ENCODE measurements at places on chromosomes 4 and X. TPM values are rescaled to one million over a fixed set of nuclear protein-coding genes. Genes with fewer than 3 reads are reported as not detected.

DNA sequence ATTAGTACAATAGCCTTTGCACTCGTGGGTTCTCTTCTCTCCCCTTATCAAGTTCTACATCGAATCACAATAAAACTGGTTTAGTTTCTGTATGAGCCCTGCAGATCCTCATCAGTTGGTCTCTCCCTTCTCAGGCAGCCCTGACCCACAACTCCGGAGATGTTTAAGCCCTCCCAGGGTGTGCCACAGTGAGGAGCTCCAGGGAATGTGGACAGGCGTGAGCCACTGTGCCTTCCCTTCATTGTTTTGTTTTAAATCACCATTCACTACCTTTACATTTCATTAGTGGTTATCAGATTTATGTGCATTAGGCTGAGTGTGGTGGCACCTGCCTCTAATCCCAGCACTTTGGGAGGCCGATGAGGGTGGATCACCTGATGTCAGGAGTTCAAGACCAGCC is 133.2 kb downstream of the LARP7 start:
- no peak for DNase-seq

- DNase-seq, result no peak
These were observed 54.9 kb downstream of the STOX2 start for GRCh38 chr4:183960046-183960420.

DNA sequence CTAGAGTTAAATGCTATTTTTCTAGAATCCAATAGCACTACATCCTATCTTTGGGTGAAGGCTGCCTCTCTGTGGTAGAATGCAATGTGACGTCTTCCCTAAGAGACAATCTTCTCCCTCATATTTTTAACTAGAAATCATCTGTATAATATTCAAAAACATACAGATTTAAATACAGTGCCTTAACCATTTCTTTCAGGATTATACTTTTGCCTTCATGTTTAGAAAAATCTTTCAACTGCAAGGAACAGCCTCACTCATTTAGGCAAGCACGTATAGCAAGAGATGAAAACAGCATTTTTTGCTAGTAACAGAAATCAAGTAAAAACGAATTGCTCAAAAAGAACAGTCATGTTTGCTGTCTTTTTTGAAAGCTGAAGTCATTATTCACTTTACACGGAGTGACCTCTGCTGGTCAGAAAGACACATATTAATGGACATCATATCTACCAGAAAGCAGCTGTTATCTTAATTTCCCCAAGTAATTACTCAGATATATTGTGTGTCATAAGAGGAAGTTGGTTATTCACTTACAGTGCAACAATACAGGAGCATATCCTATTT is 422.3 kb downstream of the STPG2 start:
- peak; percentile 32 for DNase-seq

DNA sequence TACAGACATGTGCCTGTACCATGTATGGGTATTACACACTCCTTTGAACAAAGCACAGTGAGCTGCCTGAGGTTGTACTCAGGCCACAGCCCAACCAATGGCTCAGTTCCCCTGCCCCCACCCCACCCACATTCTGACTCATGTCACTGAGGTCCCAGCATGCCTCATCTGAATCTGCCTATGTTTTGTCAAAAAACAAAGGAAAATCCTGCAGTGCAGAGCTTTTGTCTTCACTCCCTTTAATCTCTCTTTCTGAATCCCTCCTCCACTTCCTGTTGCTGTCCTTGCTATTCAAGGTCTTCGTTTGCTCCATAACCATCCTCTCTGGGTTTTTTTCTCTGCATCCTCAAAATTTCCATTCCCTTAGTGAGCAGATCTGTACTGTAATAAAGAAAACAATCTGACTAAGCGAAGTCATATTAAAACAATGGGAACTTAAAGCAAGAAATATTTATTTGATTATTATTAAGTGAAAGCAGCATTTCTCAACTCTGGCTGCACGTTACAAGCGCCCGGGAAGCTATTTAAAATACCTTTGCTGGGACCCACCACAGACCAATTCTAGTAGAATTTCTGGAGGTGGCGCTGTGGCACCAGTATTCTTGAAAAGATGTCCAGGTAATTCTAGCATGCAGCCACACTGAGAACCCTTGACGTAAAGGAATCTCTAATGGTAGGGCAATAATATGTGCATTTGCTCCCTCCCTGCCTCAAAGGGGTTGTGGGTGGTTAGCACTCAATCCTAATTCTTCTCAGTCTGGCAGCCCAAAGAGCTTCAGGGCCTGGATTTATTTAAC is 8.7 kb downstream of the GUCY2F start:
- peak; percentile 52 for DNase-seq

- DNase-seq, result no peak
These were observed 1471.6 kb upstream of the ADGRL3 start for GRCh38 chr4:59728496-59728895.

Gene SNCA
- not detected for total RNA-seq

Gene AKAP4
- not detected for total RNA-seq

Gene VCX3A
- total RNA-seq, result not detected

Gene FREM3
- total RNA-seq, result not detected

Data from HT-29 (cell line).